Fibroblast of skin of scalp (primary cell): ENCODE measurements at places on chromosomes 3 and 15.

GRCh38 chr3:53804697-53805462 lies 41.3 kb downstream of the CHDH start:
- DNase-seq, result peak; percentile 93

DNA sequence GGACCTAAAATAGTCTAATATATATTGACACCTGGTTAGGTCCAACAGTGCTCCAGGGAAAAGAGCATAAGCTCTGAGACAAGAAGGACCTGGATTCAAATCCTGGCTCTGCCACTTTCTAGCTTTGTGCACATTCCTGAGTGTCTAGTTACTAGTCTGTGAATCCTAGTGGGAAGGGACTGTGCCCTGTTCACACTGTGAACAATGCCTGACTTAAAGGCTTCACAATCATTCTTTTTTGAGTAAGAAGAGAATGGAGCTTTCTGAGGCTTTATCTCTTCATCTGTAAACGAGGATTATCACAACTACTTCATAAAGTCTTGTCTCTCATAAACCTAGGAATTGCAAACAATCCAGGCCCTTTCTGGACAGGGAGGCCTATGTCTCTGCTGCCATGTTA lies 235.9 kb downstream of the SOX2 start:
- DNase-seq, result no peak

- DNase-seq, result peak; percentile 24
These were observed 57.4 kb upstream of the ST3GAL6 start for GRCh38 chr3:98705694-98706093.

- DNase-seq, result no peak
These were observed 238.1 kb upstream of the SETMAR start for GRCh38 chr3:4065085-4065484.

GRCh38 chr15:35674873-35675781 lies 129.2 kb upstream of the DPH6 start:
- DNase-seq, result peak; percentile 81

GRCh38 chr3:179695672-179696313 lies 43.0 kb downstream of the USP13 start:
- DNase-seq, result no peak

- DNase-seq, result no peak
These were observed 90.8 kb downstream of the CRTC3 start for GRCh38 chr15:90620379-90621067.

GRCh38 chr15:57495041-57495440 lies 96.7 kb upstream of the MYZAP start:
- DNase-seq, result peak; percentile 18

- no peak for DNase-seq
These were observed 34.8 kb downstream of the LRRFIP2 start for GRCh38 chr3:37139567-37140052.

DNA sequence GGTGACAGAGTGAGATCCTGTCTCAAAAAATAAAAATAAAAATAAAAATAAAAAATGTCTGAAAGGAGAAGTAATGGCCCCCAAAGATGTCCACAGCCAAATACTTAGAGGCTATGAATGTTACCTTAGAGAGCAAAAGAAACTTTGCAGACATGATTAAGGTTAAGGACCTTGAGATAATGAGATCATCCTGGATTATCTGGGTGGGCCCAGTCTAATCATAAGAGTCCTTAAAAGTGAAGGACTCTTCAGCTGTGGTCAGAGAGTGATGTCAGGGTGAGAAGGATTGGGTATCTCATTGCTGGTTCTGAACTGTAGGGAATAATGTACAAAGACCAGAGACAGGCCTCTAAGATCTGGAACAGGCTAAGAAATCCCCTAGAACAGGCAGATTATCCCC lies 84.9 kb upstream of the POU1F1 start:
- no peak for DNase-seq

DNA sequence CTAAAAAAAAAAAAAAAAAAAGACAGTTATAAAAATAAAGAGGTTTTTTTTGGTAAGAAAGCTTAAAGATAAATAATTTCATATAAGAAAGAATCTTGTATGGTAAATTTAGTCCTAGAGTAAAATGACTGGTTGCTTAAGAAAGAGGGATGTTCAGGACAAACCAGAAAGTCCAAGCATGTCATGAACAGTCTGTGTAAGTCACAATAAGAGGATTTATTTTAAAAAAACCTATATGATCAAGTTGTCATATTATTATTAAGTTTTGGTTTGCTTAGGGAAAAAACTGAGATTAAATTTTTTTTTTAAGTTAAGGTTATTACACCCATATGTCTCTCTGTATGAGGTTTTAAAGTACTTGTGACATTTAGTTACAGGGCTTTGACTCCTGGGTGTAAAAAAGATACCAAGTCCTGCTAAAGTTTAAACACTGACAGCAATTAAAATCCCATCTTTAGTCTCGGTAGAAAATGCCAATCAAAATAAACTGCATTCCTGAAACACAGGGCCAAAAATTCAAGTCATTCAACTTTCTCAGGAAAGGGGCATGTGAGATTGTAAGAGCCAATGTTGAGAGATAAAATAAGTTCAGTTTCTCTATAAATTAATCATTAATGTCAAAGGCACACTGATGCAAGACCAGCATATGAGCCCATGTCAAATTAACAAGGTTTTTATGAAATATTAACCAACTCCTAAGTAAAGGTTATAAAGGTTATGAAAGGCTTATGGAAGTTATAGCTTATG lies 8.5 kb upstream of the BDH1 start:
- no peak for DNase-seq

DNA sequence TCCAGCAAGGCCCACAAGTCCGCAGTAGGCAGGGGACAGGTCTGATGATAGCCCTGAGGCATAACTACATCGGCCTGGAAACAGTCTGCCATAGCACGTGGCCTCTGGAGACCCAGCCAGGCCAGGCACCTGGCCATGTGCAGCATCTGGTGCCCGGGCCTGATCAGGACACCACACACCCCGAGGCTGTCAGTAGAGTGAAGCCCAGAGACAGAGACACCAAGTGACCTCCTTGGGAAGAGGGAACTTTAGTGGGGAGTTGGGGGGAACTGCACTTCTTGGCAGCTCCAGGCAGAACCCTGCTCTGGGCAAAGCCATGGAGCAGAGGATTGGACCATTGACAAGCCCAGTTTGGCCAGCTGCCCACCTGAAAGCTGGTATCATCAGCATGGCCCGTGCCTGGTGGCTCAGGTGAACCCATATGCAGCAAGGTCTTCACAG lies 1.2 kb downstream of the SHISA5 start:
- DNase-seq, result no peak

DNA sequence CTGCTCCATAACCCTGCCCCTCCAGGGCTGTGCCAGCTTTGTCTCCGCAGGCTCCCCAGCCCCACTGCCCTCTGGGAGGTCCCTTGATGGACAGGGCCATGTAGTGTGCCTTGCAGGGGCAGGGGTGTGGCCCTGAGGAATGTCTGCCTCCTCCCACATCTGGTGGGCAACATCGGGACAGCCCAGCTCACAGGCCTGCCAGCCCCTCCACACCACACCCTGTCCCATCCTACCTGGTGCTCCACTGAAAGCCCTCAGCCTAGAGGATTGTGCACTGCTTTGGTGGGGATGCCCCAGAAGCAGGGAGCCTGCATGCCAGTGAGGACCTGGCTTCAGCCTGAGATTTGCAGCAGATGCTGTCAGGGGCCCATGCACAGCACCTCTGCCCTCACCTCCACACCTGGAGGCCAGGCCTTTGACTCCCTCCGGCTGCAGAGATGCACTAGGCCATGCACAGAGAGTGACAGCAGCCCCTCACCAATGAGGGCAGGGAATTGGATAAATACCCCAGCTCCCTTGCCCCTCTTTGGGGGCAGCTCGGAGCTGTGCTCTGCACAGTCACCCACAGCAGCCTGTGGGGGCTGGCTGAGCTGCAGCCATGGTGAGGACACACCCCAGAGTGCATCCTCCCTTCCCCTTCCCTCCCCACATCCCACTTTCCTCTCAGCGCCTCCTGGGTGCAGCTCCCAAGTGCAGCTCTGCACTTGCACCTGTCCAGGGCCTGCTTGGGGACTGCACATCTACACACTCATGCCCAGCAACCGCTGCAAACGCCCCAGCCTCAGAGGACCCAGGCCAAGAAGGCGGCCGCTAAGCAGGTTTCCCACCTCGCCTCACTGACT lies 2.7 kb downstream of the C3orf22 start:
- no peak for DNase-seq

DNA sequence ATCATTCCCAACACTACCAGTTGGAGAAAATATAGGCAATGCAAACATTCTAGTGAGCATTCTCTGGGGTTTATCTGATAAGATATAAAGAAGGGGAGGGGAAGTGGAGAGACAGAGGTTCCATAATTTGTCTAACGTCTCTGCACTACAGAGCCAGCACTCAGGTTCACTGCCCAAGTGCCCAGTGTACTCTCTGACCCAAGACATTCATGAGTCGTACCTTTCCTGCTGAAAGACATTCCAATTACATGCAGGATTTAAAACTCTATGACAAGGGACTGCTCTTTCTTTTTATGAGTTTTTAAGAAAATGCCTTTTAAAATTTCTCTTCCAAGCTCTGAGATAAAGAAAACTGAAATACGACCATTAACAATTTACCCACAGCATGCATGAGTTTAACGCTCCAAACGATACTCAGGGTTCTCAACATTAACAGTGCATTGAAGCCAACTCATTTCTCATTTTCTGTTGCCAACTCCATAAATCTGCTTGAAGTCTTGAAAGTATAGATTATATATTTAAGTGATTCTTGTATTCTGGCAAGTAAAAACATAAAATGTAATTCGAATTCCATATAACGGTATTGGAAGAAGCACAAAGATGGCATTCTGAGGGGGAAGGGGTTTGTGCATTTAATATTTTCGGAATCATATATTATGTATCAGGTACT lies 193.4 kb downstream of the SUCLG2 start:
- DNase-seq, result no peak

DNA sequence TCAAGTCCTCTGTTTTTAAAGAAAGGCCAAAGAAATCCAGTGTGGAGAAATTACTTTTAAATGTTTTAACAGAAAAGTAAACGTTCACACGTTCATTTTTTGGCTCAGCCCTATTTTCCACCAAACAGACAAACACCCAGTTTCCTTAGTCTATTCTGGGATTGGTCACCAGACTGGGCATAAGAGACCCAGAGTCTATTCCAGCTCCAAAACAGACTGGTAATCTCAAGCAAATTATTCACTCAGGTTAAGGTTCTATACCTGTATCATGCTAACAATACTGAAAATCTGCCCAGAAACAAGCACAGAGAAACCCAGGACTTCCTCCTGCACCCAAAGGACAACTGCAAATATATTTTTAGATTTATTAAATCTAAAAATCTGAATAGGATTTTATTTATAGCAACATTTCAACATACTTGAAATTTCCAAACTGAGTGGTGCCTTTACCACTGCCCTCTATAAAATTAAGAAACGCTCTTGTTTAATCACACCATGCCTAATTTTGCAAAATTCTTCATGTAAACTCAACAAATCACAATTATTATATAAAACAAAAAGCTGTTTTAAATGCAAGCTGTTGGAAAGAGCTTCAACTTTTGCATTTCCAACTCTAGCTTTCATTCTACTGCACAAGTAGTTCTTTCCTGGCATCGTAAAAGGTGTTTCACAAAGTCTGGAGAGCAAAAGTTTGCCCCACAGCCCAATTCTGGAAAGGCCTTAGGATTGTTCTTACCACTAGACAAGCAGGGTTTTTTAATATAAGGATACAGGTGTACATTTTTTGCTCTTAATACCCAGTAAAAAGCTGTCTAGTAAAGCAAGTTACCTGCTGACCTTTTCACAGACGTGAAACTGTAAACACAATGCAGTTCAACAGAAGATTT lies 18.7 kb downstream of the ZNF148 start:
- DNase-seq, result no peak

DNA sequence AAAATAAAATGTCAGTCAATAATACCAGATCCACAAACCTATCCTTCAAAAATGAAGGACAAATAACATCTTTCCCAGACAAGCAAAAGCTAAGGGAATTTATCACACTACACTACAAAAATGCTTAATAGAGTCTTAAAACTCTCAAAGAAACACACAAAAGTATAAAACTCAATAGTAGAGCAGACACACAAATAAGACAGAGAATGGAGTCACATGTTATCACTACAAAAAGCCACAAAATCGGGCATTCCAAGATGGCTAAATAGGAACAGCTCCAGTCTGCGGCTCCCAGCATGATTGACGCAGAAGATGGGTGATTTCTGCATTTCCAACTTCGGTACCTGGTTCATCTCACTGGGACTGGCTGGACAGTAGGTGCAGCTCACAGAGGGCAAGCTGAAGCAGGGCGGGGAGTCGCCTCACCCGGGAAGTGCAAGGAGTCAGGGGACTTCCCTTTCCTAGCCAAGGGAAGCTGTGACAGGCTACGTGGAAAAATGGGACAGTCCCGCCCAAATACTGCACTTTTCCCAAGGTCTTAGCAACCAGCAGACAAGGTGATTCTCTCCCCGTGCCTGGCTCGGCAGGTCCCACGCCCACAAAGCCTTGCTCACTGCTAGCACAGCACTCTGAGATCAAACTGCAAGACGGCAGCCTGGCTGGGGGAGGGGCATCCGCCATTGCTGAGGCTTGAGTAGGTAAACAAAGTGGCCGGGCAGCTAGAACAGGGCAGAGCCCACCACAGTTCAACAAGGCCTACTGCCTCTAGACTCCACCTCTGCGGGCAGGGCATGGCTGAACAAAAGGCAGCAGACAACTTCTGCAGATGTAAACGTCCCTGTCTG lies 46.3 kb downstream of the SENP7 start:
- DNase-seq, result no peak

DNA sequence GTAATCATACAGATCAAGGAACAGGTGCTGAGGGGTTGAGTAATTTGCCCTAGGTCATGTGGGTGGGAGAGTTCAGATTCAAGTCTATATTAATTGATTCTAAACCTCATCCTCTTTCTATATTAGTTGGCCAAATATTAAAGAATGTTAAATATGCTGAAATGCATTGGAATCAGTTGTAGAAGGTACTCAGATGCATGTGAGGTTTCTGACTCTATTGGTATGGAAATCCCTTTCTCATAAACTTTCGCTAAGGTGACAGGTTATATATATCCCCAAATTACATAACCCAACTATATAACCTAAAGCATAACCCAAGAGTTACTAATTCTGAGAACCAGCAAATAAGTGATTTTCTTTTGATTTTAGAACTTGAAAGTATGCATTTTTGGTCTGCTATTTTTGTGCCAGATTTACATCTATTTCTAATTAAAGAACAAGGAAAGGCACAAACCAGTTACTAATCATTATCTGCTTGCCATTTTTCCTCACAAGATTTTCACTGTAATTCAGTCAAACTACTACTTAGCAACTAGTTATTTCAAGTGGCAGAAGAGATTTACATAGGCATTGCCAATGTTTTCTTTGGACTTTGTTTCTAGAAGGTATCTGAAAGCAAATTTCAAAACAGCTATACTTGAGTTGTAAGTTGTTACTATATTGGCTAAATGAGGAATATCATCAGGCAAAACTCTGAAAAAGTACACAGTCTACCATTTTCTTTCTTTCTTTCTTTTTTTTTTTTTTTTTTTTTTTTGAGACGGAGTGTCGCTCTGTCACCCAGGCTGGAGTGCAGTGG lies 201.3 kb downstream of the RBMS3 start:
- no peak for DNase-seq
